Skin of body (tissue), 3 donors: ENCODE measurements at places on chromosomes 3 and 15.

DNA sequence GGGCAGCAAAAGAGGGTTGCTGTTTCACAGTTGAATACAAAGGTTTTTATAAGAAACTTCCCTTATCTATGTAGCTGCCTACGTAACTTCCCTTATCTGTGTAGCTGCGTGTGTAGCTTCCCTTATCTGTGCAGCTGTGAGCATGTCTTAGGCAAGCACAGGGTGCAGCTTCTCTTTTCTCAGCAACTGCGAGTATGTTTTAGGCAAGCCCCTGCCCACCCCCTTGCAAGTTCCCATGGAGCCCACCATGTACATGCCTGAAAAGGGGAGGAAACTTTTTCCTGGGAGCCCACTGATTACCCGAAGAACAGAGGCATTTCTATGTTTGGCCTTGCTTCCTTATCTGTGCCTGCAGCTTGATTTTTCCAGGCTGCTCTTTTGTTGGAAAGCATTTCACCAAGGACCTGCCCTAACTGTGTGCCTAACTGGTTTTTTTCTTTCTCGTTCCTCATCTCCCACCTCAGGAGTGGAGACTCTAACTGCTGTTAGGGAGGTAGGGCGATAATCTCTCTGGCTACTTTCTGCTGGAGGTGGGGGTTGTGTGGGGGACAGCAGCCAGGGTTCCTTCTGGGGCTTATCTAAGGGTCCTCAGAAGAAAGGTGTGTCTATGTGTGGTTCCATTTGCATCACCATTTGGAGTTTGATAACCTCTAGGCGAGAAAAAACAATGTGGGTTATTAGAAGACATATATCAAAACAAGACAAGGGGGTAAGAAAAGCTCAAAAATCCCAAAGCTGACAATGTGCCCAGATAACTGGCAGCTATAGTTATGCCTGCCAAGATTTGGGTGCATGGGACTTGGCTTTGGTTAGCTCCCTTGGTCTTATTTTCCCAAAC lies 26.0 kb downstream of the SORD start:
- no peak for DNase-seq

DNA sequence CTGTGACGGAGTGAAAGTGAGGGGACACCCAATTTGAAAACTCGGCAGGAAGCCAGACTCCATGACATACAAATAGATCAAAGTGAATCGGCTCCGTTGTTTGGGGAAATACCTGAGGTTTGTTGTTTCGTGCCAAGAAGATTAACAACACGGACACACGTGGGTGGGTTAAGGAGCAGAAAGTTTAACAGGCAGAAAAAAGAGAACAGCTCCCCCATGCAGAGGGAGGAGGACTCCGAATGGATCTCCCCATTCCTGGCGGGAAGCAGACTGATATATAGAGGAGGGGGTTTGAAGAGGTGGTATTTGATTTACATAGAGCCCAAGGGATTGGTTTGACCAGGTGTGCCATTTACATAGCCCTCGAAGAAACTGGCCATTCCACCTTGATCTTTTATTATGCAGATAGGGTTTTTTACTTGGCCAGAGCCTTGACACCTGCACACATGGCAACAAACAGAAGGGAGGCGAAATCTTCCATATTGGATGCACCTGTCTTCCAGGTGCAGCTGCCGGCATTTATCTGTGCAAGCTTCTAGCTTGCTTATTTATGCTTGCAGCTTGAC lies 4.8 kb upstream of the SACM1L start:
- DNase-seq = no peak

GRCh38 chr15:84826369-84826823 lies 9.2 kb downstream of the ALPK3 start:
- no peak for DNase-seq

DNA sequence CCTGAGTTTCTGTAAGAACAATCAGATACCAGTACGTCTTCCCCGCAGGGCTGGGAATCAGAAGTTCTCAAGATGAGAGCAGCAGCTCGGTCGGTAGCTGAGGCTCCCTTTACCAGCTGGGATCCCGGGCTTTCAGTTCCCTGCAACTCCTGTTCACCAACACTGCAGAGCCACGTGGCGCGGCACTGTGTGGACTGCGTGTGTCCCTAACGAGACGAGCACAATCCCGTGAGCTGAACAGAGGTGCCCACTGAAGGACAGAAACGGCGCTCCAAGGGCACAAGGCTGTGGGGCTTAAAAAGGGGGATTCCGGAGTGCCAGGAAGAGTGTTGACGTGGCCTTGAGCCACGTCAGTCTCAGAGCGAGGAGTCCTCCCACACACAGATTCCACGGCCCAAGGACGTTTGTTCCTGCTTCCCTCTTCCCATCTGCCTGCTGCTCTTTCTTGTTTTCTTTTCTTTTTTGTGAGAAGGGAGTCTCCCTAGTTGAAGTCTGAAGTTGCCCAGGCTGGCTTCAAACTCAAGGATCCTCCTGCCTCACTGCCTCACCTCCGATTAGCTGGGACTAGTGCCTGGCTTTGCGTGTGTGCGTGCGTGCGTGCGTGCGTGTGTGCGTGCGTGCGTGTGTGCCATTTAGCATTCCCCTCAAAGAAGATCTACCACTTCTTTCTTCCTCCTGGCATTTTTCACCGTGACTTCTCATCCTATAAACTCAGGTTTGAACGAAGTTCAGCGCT lies 37.1 kb upstream of the RPL35A start:
- DNase-seq = no peak

DNA sequence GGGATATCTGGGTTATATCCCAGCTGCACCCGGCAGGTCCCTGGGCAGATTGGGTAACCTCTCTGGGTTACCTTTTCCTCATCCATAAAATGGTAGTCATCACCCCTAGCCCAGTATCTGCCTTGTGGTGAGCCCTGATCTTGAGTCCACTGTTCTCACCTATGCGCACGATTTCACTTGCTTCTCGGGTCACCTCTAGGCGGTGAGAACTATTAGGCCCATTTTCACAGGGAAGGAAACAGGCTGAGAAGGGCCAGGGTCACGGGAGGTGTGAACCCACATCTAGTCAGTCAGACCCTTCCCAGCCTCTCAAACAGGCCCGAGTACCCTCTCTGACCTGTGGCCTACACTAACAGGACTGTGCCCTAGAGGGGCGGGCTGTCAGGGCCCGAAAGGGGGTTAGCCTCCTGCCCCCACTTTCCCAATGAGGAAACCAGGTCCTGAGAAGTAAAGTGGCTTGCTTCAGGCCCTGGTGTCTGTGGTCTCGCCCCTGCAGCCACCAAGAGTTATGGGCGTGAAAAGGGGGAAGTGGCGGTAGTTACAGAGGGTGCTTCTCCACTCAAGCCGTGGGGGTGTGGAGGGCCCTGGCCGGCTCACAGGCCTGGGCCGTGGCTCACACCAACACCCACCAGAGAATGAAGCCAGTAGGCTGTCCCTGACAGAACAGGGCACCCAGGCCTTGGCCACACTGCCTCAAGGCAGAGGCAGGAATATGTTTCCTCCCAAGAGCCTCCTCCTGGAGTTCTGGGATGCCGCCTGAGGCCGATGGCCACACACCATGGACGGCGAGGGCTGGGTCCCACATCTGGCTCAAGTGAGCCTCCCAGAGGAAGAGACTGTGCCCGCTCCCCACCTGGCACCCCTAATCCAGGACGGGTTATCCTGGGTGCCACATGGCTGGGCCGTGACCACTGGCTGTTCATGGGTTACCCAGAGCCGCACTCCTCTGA lies 19.5 kb downstream of the PSTPIP1 start:
- no peak for DNase-seq

- no peak for DNase-seq
These were observed 166.4 kb downstream of the ATG7 start for GRCh38 chr3:11438646-11439045.

- peak; percentile 88 for DNase-seq
These were observed 26.5 kb downstream of the P3H2 start for GRCh38 chr3:190094160-190094718.

- no peak for DNase-seq
These were observed 507.8 kb upstream of the DPH6 start for GRCh38 chr15:36053746-36054145.

DNA sequence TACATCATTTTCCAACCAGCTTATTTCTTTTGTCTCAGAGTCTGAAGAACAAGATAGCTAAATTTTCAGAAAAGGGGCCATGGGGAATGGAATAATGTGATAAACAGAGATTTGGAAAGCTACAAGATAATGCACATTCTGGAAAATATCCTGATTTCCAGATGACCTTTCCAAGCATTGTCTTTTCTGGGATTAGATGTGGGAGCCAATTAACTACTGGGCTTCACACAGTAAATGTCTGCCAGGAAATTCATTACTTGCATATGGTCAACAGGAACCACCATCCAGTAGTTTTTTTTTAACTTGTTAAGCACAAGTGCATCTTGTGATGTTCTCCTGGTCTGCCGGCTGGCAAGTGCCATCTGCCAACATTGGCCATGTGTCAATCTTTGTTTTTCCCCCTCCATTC lies 131.1 kb upstream of the BFSP2 start:
- peak; percentile 89 for DNase-seq

DNA sequence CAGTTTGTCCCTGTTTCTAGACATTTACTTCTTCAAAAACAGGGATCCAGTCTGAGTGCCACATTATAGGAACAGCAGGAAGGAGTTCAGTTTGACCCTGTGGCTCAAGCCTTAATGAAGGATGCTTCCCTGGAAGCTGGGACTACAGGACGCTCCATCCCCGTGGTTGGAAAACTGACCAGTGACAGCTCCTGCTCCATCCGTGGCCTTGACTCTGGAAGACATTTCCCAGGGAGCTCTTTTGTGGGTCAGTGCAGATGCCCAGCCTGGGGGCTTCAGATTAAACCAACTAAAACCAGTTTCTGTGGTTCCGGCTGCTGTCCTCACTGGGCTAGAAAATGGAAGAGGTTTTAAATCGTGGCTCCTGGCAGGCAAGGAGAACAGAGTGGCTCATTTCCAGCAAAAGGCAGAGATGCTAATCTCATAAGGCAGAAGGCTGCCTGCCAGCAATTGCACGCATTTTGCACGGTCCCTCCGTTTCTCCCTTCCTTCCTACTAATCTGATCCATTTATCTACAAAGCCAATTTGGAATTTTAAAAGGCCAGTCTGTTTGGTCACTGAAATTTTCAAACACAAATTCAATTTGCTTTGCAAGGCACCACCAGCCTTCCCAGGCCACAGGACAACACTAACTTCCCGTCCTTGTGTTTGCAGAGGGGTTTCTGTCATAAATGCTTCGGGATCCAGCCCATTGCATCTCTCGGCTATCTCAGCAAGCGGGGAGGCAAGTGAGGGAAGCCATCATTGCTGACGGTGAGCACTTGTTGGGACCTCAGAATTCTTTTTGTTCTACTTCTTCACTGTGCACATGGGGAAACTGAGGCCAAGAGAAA lies 6.2 kb upstream of the SSUH2 start:
- DNase-seq = no peak

- DNase-seq = no peak
These were observed 143.2 kb downstream of the FAM43A start for GRCh38 chr3:194828926-194829325.

- peak; percentile 78 for DNase-seq
These were observed 34.1 kb upstream of the LIMD1 start for GRCh38 chr3:45560281-45560971.

- DNase-seq = no peak
These were observed 5.8 kb upstream of the RAD51 start for GRCh38 chr15:40688932-40689799.

DNA sequence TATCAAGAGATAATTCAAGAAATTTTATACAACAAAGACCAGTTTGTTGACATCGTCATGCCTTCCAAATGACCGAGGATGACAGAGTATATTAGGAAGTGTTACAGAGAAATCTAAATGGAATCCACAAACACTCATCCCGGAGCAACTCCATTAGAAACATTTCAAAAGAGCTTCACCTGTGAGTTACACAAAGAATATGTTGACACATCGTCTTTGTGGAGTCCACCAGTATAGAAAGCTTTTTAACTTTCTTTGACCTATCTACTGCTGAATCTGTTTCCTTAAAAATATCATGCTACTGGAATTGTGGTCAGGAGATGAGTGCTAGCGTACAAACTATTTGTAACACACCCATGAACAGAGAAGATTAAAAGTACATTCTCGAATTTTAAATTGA lies 130.4 kb downstream of the SUCLG2 start:
- DNase-seq = no peak

DNA sequence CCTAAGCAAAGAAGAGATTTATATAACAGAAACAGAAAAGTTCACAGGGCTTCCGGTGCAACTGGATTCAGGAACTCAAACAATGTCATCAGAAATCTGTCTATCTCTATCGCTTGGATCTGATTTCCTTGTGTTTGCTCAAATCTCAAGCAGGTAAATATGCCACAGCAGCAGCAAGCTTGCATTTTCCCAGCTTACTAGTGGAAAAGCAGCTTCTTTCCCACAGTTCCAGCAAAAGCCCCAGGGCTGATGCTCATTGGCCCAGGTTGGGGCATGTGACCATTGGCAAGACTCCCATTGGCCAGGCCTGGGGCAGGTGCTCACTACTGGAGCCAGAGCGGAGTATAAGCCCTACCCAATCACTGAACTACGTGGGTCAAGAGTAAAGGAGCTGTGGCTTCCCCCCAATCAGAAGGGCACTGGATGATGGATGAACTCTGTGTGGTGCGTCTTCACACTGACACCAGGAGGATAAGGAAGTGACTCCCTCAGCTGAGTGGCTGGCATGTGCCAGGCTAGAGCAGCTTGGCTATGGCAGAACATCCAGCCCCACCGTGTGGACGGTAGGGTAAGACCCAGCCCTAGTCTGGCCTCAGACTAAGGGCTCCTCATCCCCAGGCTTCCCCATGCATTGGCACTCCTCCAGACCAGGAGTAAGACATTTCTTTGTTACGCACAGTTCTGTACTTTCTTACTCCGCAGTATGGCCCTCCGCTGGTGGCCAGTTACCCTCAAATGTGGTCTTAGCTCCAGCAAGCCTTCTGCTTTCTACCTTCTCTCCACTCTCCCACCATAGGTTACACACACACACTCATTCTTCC lies 13.1 kb upstream of the VIPR1 start:
- DNase-seq = no peak

DNA sequence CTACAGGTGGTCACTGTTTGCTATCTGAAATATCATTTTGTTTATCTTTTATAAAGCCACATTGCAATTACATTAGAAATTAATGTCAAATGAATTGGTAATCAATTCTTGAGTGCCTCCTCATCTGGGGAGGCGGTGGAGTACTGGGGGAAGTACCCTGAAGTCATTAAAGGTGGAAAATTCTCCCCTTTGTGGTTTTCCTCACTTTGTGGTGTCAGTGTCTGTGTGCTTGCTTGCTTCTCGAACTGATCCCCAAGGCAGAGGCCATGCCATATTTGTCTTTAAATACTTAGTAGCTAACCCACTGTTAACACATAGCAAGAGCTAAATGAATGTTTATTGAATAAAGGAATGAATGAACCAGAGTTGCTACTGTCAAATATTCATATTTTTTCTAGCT lies 40.5 kb upstream of the CCK start:
- no peak for DNase-seq
